Globus pallidus (tissue), 1 donor: ENCODE measurements at places on chromosomes 4 and X.

GRCh38 chrX:40521868-40522450 is 58.8 kb upstream of the ATP6AP2 start:
- peak; percentile 35 for DNase-seq

DNA sequence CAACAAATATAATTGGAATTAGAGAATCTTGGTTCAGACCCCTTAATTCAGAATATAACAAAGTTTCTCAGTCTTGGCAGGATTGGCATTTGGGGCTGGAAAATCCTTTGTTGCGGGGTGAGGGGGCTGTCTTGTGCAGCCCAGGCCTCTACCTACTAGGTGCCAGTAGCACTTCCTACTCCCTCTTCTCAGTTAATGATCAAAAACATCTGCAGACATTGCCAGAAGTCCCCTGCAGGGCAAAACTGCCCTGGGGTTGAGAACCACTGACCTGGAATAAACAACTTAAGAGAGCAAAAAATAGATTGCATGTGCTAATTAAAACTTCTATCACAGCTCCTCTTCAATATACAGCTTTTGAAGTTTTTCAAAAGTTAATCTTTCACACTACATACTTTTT is 36.7 kb upstream of the CXorf38 start:
- DNase-seq = no peak

- DNase-seq = no peak
Measured at GRCh38 chr4:99436976-99437722, 2.0 kb upstream of the ADH7 start.

DNA sequence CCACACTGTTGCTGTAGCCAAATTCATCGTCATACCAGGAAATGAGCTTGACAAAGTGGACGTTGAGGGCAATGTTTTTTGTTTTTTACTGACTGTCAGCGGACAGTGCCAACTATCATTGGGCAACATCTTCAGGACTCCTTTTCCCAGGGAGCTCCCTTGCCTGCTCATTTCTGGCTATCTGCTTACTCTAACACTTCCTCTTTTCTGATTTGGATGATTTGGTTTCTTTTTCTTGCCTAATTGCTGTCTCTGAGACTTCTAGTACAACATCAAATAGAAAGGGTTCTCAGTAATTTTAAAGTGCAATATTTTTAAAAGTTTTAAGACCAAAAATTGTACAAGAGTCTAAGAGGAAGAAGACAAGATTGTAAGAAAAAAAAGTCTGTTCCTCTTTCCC is 92.0 kb upstream of the KLHL4 start:
- no peak for DNase-seq

GRCh38 chr4:8329859-8330761 is 60.6 kb downstream of the HTRA3 start:
- DNase-seq = no peak

GRCh38 chr4:6267573-6267972 is 2.1 kb upstream of the WFS1 start:
- DNase-seq = no peak

DNA sequence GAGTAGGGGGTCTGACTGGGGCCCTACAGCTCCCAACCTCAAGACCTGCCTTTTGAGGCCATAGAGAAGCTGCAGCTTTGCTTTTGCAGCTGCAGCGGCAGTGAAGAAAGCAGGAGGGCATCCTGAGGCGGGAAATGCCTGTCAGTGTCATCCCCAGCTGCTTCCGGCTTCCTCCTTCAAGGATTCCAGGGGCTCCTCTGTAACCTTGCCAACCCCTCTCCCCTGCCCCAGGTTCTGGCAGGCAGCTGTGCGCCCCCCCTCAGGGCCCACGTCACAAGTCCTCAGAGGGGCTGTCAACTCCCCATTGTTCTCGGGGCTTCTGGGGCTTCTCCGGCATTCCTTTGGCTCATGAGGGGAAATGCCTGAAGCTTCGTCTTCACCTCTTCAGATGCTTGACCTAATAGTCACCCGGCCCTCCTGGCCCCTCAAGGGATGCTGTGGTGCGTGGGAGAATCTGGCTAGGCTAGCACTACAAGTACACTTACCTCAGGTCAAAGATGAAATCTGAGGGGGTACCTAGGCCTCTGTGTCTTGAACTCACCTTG is 31.9 kb downstream of the APLN start:
- no peak for DNase-seq

GRCh38 chr4:67207941-67208441 is 337.3 kb downstream of the CENPC start:
- DNase-seq = no peak

GRCh38 chrX:44997888-44998287 is 124.9 kb downstream of the KDM6A start:
- peak; percentile 4 for DNase-seq

GRCh38 chr4:150178161-150178560 is 99.9 kb downstream of the DCLK2 start:
- DNase-seq = no peak

DNA sequence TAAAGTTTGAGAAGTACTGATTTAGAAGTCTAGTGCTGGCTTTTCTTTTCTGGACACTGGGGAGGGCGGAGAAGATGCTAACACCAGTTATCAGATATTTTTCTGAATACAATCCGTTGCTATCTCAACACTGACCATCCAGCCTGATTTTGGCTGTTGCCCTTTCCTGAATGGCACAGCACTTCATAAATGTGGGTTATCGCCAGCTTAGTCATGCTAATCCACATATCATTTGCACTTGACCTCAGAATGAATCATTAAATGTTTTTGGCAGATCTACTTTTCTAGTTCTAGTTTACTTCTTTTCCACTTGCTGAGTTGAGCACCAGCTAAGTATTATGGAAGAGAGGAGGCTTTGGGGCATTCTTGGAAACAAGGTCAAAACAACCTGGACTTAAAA is 60.8 kb upstream of the ESX1 start:
- no peak for DNase-seq

GRCh38 chr4:147607471-147607870 is 9.7 kb upstream of the TMEM184C start:
- no peak for DNase-seq

DNA sequence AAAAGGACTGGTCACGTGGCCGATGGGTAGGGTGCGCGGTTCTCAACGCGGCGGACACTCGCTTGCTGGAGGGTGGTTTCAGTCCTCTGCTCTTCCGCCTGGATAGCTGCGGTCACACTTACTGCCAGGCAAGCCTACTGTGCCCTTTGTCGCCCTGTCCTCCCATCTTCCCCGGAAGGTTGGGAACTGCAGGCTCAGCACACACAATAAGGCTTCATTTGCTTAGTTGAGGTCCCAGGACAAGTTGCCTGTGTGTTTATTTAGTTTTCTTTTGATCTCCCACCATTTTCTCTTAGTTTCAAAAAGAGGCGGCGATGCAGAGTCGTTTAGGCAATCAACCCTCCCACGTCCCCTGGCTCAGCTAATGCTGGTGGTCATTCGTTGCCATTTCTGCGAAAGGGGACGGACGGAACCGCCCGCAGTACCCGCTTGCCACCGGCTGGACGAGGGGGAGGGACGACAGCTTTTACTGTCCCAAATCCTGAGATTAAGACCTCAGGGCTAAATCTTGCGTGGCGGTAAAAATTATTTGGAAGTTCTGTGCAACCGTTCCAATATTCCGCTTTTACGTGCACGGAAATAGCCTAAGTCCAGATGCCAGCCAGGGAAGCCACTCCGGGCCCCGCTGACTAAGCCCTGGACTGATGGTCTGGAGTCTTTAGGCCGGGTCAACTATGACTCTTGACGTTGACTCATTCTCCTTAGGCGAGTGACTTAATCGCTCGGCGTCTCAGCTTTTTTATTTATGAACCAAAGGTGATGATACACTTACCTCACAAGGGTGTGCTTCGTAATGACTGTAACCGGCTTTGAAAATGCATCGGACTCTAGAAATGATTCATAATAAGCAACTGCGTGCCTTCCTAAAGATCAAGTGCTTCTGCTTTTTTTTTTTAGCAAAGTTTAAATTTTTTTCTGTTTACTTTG is 671 bp upstream of the EIF4E start:
- no peak for DNase-seq

- DNase-seq = no peak
Measured at GRCh38 chr4:115514675-115515074, 401.3 kb upstream of the NDST4 start.

DNA sequence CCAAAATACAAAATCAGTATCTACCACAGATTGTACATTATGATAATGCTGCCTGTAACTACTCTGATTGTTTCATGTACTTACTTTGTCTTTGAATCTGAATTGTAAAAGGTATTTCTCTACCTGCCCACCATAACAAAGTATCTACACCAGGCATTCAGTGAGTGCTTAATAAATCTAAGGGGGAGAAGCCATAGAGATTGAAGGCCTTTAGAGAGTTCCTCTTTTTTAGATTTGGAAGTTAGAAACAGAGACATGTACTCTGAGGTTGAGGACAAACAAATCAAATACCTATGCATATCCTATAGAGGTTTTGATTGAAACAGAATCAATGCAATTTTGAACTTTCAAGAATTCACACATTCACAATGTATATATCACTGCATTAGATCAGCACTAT is 42.7 kb downstream of the SAT1 start:
- DNase-seq = no peak

GRCh38 chr4:177225605-177226004 is 84.1 kb upstream of the NEIL3 start:
- DNase-seq = no peak

DNA sequence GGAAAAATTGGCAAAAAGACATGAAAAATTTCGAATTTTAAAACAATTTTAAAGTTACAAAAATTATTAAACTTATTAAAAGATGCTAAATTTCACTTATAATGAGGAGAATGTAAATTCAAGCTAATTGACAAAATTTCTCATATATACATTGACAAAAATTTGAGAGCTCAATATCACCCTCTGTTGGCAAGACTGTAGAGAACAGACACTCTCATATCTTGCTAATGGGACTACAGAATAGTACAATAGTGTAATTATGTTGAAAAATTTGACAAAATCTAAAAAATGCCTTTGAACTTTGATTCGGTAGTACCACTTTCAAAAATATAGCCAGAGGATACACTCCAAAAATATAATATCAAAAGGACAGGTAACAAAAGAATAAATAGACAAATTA is 29.8 kb downstream of the DCAF8L2 start:
- no peak for DNase-seq

DNA sequence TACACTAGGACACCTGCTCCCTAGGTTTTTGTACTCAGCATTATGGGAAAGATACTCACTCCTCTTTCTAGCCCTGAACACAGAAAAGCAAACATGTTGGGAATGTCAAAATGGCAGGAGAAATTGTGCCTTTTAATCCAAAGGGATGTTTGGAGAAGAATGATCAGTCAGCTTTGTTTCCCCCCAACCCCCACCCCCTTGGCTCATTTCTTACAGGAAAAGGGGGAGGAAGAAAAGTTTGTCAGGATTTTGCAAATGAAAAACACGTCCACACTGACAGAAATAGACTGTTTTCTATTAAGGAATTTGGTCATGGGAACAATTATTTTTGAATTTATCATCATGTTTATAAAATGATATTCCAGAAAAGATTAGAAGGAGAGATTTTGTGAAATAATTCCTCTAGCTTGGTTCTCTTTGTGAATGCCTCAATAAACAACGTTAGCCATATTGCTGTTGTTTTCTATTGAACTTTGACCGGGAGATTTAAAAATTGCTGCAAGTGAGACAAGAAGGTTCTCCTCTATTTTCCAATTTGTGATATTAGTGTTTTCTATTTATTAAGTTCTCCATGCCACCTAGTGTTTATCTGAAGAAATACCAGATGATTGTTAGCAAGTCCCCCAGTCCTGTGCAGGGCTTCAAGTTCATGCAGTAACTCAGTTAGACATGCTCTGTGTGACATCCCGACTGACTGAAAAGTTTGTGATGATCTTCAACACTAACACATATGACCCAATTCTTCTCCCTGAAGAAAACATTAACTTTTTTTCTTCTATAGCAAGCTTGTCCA is 31.3 kb upstream of the TFDP3 start:
- DNase-seq = no peak

- DNase-seq = no peak
Measured at GRCh38 chr4:183393446-183393845, 51.0 kb upstream of the CDKN2AIP start.

DNA sequence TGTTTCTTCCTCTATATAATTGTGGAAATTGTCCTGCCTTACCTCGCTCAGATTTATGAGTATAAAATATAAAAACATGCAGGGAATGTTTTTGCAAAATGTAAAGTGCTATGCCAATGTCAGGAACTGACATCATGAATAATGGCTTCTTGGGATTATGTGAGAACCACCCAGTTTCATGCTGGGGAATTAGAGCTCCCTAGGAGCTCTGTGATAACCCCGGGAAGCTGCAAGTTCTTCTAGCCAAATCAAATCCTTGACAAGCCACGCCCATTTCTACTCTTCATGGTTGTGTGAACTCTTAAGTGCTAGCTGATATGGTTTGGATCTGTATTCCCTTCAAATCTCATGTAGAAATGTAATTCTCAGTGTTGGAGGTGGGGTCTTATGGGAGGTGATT is 85.9 kb upstream of the PAK3 start:
- no peak for DNase-seq

DNA sequence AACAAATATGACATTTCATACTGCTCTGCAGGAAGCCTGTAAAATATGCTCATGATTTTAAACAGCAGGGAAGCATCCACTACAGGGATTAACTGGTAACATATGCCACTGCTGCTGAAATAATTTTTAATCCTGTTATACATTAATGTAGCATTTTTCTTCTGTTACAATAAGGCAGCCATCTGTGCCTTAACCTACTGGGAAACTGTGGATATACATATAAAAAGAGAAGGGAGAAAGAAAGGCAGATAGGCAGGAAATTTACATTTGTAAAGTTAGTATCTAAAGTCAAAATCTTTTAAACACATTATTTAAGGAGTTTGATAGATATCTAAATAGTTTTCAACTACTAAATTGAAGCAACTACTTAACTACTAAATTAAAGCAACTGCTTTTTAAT is 514.6 kb upstream of the KLHL4 start:
- DNase-seq = no peak

- DNase-seq = no peak
Measured at GRCh38 chr4:174096456-174096855, 187.0 kb downstream of the FBXO8 start.

DNA sequence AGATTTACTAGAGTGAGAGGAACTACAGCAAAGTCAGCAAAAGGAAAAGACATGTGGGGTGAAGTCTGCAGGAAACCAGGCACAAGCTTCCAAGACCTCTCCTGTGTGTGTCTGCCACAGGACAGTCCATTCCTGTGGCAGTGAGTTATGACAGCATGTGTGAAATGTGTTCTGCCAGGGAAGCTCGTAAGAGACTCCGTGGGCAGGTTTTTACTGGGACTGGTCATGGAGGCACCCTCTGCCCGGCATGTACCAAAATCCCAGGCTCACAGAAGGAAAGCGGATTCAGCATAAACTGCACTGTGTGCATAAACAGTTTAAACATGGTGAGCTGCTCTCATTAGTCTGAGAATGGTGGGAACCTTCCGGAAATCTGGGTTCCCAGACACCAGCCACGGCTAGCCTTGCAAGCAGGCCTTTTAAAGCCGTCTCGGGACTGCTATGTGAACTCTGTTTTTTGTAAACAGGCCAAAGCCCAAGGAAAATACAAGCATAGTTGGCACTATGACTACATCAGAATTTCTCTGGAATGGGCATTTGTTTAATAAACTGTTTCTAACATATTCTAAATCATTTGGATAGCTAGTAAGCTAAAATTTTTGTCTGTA is 288.5 kb downstream of the TENM3 start:
- DNase-seq = no peak
